ENCODE measurements at places on chromosomes 6 and 20. TPM values are rescaled to one million over a fixed set of nuclear protein-coding genes. Genes with fewer than 3 reads are reported as not detected.

PI16 gene
- not detected for total RNA-seq

CALHM5 gene
- 4.0 TPM for total RNA-seq

CAPN11 gene
- total RNA-seq: not detected

MICB gene
- 11.1 TPM for total RNA-seq

LPA gene
- total RNA-seq: not detected

FOXC1 gene
- 2.6 TPM for total RNA-seq

MOXD1 gene
- total RNA-seq: 14.3 TPM

TMEM217 gene
- total RNA-seq: 2.9 TPM

TRIM31 gene
- not detected for total RNA-seq

KIF25 gene
- not detected for total RNA-seq

SPTLC3 gene
- total RNA-seq: 10.0 TPM

NKAIN4 gene
- total RNA-seq: not detected

BTNL2 gene
- total RNA-seq: not detected

RAET1L gene
- not detected for total RNA-seq

USP49 gene
- total RNA-seq: 2.2 TPM

TFAP2B gene
- not detected for total RNA-seq

OVOL2 gene
- not detected for total RNA-seq

PRSS35 gene
- 0.37 TPM for total RNA-seq

NNAT gene
- not detected for total RNA-seq

SLC2A10 gene
- 28.3 TPM for total RNA-seq
